ENCODE measurements at places on chromosomes 6 and 20. TPM values are rescaled to one million over a fixed set of nuclear protein-coding genes. Genes with fewer than 3 reads are reported as not detected.
A peak's percentile ranks its signal among the peaks of the same experiment; 100 is the strongest.

Gene GPR6
- not detected for total RNA-seq

Gene NOTCH4
- 18.2 TPM for total RNA-seq

Gene IMPG1
- total RNA-seq = not detected

Gene USP49
- 9.1 TPM for total RNA-seq

Gene HLA-DRB1
- 25.5 TPM for total RNA-seq

DNA sequence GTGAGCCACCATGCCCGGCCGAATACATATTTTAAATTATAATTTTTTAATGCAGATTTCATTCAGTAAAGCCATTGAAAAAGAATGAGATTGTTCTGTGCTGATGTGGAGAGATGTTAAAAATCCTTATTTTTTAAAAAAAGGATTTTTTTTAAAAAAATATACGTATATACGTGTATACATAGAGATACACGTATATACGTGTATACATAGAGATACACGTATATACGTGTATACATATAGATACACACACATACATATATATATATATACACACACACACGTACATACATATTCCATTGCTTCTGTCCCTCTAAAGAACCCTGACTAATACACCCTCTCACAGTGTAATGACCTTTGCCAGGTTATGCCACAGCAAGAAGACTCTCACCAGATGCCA lies 23.8 kb upstream of the TBC1D7 start:
- DNase-seq = no peak

GRCh38 chr6:165096868-165097267 lies 212.5 kb downstream of the C6orf118 start:
- no peak for DNase-seq

GRCh38 chr6:5295623-5296022 lies 34.3 kb downstream of the FARS2 start:
- DNase-seq = no peak

- no peak for DNase-seq
Observed at GRCh38 chr20:34675993-34676641, 775 bp downstream of the PIGU start.

DNA sequence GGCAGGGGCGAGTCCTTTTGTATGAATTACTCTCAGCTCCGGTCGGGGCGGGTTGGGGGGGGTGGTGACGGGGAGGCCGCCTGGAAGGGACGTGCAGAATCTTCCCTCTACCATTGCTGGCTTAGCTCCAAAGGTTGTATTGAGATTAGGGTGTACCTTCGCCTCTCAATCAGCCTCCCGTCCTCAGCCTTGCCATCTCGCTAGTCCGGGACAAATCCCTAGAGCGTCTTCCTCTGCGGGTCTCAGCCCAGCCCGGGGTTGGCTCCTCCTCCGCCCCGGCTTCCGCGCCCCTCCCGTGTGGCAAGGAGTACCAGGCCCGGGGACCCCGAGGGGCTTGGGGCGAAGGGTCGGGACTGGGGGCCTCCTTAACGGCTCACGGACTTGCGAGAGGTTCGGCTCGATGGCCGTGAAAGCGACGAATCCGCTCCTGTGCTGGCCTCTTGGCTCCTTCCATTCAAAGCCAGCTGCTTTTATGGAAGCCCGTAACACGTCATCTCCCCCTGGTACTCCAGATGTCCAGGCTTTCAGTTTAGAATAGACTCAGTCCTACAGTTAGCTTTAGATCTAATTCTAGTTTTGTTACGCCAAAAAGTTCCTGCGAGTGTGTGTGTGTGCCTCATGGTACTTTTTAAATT lies 636 bp upstream of the EEF1A1 start:
- no peak for DNase-seq

GRCh38 chr20:23079016-23079351 lies 7.1 kb downstream of the CD93 start:
- no peak for DNase-seq

DNA sequence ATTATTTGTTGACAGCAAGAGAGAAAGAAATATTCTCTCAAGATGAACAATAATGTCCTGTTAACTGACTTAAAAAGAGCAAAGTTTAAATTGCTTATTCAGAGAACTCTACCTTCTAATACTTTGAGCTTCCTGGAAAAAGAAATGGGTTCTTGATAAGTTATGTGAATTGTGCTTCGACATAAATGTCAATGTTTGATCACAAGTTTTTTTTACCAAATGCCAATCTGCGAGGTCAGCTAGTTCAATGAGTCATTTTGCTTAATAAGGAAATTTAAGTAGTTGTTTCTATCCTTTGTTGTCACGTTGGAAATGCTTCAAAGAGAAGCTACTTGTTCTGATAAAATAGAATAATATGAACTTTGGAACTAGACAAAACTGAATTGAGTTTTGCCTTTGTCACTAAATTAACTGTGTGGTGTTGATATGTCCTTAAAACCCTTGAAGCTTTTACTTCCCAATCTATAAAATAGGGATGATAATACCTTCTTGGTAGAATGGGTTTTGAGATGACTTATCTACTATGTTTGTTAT lies 642.1 kb upstream of the FLRT3 start:
- no peak for DNase-seq

GRCh38 chr20:37309936-37310590 lies 20.6 kb downstream of the MANBAL start:
- DNase-seq = no peak

DNA sequence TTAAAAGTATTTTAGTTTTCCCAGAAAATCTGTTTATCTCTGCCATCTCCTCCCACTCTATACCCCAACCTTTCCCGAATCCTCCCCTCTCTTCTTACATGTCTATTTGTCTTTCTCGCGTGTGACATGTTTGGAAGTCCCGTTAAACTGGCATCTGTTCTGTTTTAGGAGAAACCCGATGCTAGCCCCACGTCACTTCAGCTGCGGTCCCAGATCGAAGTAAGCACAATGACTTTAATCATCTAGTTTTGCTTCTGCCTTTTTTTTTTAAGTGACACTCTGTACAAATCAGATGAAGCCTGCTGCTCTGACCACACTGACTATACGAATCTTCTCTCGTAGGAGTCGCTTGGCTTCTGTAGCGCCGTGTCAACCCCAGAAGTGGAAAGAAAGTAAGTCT lies 97.4 kb downstream of the SASH1 start:
- DNase-seq = no peak

- DNase-seq = no peak
Observed at GRCh38 chr20:48191200-48191599, 405.9 kb upstream of the SULF2 start.

DNA sequence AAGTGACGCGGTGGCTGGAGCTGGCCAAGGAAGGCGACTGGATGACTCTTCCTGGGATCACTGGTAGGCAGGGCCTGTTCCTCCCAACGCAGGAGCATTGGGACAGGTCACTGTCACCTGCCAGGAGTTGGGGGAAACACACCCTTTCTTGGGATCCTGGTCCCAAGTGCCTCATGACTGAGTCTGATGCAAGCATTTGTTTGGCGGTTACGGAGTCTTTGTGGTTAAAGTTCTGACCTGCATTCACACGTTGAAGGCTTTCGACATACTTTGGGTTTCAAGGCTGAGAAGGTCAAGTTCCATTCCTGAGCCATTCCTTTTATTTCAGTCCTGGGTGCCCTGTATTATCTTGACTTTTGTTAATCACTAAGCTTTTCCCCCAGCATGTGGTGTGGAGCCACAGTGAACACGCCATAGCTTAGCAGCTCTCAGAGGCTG lies 6.0 kb downstream of the PNLDC1 start:
- no peak for DNase-seq

- peak; percentile 62 for DNase-seq
Observed at GRCh38 chr6:167415441-167415961, 90.6 kb downstream of the TTLL2 start.
